Islet precursor cell (in vitro differentiated cells): ENCODE measurements at places on chromosomes 6 and 20.
A peak's percentile ranks its signal among the peaks of the same experiment; 100 is the strongest.

GRCh38 chr6:96853083-96853482 lies 15.8 kb upstream of the GPR63 start:
- no peak for DNase-seq

DNA sequence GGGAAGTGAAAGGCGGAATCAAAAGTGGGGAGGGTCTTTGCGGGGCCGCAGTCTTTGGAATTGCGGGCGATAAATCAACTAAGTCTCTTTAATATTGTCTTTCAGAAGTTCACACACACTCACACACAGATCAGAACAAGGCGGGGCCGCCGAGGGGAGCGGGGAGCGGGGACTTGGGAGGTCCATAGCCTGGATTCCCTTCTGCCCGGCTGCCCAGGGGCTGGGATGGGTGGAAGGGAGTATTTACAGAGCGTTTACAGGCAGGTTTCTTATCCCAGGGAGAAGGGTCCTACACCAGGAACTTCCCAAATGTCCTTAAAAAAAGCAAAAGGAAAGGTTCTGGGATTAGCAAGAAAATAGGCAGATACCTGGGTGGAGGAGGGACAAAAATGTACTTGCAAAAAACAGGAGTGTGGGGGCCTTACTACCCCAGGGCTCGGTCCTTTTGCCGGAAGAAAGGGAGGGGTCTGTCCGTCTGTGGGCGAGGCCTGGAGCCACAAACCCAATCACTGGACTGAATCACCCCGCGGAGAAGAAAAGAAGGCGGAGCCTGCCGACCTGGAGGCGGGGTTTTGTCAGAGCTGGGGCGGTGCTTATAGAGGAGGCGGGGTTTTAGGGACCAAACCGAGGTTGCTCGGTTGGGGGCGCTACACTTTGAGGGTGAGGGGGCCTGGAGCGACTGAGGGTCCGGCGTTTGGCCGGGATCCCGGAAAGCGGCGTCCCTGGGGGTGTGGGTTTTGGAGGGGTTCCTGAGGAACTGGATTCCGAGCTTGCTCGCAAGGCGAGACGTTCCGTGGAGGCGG lies 3.2 kb downstream of the PRRT1 start:
- peak; percentile 70 for DNase-seq

GRCh38 chr6:25312034-25312620 lies 33.0 kb downstream of the CARMIL1 start:
- peak; percentile 11 for DNase-seq

DNA sequence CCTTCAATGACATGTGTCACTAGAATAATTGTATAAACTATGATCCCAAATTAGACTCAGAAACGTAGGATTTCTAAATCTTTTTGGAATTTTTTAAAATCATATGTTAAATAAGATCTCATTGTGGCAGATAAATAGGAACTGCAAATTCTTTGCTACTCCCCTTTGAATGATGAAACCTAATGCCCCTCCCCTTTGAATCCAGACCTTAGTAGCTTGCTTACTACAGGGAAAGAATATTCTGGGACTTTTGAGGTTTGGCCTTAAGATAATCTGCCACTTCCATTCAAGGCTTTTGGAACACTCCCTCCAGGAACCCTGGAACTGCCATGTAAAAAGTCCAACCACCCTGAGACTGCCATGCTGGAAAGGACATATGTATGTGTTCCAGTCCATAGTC lies 7.1 kb downstream of the TDP2 start:
- DNase-seq, result no peak

DNA sequence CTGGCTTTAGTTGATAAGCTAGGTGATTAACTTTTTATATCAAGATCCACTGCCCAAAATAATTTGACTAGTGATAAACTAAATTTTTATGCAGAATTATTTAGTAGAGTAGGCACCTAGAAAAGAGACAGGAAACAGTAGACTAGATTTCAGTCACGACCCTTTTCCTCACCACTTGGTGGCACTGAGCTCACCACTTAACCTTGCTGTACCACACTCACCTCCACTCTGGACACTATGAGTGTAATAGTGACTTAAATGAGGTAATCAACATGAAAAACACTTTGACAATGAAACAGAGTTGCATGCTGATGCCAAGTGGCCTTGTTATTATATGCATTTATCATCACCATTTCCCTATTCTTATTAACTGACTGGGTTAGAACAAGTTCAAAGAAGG lies 730.4 kb downstream of the KIF16B start:
- DNase-seq, result no peak

- no peak for DNase-seq
These were observed 1.4 kb downstream of the SRC start for GRCh38 chr20:37347347-37347823.

DNA sequence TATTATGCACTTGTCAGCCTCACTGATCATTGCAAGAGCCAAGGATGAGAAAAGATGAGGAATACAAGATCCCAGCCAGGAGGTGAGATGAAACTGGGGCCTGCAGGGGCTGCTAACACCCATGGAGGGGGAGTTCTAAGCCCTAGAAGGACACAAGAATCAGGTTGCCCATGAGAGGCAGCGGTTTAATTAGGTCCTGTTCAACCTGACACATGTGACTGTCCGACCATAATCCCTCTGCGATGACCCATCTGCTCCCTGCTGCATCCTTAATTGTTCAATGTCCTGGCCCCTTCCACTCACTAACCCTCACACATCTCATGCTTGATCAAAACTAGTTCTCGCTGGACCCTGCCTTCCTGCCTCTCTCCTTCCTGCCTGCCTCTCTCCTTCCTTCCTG lies 52.2 kb upstream of the NNAT start:
- no peak for DNase-seq

GRCh38 chr6:159865226-159865920 lies 25.4 kb upstream of the MAS1 start:
- DNase-seq, result no peak

- peak; percentile 94 for DNase-seq
These were observed 2.2 kb downstream of the BRD2 start for GRCh38 chr6:32970413-32971241.

DNA sequence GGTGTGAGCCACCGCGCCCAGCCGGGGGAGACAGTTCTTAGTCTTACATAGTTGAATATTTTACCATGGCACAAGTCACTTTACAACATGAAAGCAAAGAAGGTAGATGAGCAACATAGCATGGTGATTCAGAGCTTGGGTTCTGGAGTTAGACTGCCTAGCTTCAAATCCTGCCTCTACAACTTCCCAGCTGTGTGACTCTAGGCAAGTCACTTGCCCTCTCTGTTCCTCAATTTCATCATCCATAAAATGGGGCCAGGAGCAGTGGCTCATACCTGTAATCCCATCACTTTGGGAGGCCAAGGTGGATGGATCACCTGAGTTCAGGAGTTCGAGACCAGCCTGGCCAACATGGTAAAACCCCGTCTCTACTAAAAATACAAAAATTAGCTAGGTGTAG lies 26.3 kb downstream of the HCK start:
- no peak for DNase-seq

GRCh38 chr20:16244892-16245291 lies 328.4 kb downstream of the KIF16B start:
- DNase-seq, result no peak
